ENCODE measurements at places on chromosomes 3 and 15.

GRCh38 chr15:63484433-63485186 lies 19.8 kb upstream of the USP3 start:
- no peak for DNase-seq

GRCh38 chr15:85771781-85772445 lies 22.8 kb downstream of the KLHL25 start:
- peak; percentile 20 for DNase-seq

- DNase-seq, result peak; percentile 62
Observed at GRCh38 chr15:56045068-56045748, 51.8 kb upstream of the NEDD4 start.

GRCh38 chr15:26872206-26872605 lies 5.3 kb downstream of the GABRA5 start:
- DNase-seq, result no peak

- DNase-seq, result no peak
Observed at GRCh38 chr3:86969500-86970189, 21.3 kb downstream of the VGLL3 start.

DNA sequence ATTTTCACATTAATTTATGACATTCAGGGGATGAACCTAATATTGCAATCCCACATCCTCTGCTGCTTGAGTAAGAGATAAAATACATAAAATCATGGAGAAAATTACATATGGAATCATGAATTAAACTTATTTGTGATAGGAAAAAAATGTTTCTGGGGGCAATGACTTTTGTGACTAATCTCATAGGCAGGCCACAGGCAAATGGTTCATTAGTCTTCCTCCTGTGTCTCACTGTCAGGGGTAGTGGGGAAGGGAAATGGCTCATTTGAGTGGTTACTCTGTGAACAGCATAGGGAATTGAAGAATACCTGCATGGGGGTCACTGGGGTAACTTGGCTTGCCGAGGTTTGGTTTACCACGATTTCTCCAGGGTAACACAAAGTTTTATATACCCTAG lies 72.0 kb downstream of the TFG start:
- DNase-seq, result no peak

DNA sequence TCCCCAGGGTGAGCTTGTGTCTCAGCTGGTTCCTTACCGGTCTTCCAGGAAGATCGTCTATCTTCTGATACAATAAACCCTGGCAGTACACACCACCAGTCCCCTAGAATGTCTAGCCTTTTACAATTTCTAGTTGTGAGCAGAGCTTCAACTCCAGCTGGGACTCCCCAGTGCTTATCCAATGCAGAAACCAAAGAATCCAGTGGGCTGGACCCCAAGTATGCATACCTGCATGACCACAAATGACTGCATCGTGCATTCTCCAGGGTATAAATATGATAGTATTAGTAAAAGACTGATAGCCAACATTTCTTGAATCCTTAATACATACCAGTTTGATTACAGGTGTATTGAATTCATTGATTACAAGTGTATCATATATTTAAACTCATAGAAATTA lies 176.0 kb downstream of the SATB1 start:
- no peak for DNase-seq

- no peak for DNase-seq
Observed at GRCh38 chr3:48467110-48467454, 20.5 kb downstream of the ATRIP start.

DNA sequence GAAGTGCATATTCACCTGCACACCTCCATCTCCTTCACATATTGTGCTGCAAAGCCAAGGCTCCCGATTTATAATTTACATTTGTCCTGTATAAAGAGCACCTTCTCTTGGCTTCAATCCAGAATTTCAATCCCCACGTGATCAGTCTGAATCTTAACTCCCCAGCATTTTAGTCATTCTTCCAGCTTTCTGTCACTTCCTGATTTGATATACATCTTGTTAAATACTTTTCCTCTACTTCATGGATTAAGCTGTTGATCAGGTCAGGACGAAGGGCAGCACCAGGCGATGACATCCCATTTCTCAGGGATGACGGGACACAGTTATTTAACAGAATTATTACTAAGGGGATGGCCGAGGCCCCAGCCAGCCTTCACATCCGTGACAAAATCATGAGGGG lies 212.5 kb downstream of the EPHB1 start:
- DNase-seq, result no peak

DNA sequence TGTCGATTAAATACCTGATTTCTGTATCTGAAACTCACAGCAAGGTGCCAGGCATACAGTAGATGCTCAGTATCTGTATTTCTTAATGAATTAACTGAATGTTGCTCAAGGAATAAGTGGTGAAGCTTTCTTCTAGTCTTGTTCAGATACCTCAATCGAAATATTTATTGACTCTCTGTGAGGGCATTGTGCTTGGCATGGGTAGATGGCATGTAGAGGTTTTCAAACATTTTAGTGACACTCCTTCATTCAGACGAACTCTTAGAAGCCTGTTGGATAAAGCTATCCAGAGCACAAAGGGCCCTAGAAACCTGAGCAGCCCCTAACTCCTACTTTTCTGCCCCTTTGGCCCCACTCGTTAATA lies 369 bp upstream of the SNX1 start:
- no peak for DNase-seq

DNA sequence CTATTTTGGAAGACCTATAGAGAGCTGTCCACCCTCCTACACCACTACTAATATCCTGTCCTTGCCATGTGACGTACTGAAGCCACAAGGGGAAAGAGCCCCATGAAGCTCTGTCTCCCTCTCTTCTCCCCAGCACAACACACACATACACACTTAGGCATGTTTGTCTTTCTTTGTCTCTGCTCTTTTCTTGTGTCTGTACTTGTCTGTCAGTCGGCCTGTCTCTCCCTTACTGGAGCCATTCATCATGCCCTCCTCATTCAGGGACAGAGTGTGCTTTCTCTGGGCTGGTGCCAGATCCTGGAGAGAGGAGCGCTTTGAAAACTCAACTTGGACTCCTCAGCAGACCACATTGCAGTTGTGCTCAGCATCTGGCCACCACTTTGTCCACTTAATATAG lies 47.6 kb downstream of the PSMD6 start:
- DNase-seq, result no peak

DNA sequence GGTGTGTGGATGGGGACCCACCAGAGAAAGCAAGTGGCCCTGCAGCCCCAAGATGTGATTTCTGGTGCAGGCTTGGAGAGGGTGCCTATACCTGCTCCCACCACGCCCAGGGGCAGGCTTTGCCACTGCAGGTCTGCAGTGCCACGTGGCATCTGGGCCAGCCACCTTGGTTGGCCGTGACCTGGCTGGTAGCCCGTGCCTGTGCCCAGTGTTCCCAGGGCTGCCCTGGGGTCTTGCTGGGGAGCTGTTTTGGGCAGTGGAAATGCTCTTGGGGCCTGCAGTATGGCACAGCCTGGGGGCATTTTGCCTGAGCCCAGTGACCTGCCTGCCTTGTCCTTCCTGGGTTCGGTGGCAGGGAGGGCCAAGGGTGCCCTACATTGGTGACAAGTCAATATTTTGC lies 203.4 kb downstream of the UBE3A start:
- no peak for DNase-seq

DNA sequence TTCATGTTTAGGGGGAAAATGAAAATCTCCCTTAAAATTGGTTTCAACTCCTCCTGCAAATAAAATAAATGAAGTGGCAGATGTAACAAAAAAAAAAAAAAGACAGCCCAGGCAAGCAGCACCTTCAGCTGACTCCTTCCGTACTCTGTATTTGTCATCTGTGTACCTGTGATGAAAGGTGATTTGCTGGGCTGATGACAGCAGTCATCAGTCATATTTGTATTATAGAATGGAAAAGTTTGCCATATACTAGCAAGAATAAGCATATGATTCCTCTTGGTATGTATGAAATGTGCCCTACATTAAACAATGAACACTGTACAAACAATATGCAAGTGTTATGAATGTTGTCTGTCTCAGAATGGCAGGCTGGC lies 44.1 kb upstream of the WWTR1 start:
- DNase-seq, result no peak

- DNase-seq, result no peak
Observed at GRCh38 chr3:154967090-154967489, 113.0 kb upstream of the MME start.

DNA sequence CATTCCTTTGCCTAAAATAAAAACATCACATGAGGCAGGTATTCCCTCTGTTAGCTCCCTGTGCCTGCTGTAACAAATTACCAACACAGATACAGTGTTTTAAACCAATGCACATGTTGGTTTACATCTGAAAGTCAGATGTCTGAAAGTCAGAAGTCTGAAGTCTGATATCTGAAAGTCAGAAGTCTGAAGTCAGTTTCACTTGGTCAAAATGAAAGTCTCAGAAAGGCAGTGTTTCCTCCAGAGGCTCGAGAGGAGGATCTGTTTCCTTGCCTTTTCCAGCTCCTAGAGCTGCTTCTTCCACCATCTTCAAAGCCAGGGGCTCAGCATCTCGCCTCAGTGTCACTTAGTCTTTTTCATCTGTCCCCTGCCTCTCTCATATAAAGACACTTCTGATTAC lies 22.0 kb downstream of the SST start:
- no peak for DNase-seq

GRCh38 chr3:54213907-54214306 lies 91.6 kb downstream of the CACNA2D3 start:
- no peak for DNase-seq

DNA sequence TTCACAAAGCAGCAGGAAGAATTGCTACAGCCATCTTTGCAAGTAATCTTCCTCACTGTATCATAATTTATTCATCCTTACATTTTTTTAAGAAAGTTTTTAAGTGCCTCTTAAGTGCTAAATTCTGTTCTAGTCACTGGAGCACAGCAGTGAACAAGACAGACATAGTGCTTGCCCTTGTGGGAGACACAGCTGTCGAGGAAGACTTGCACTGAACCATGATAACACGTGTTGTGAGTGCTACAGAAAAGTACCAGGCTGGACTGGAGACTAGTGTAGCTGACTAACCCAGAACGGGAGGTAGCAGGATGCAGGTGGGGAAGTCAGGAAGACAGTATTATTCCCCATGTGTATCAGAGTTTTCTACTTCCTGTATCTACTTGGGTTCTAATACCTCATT lies 300.6 kb downstream of the TBL1XR1 start:
- DNase-seq, result no peak

- no peak for DNase-seq
Observed at GRCh38 chr15:73564255-73564654, 68.9 kb downstream of the NPTN start.
